ENCODE measurements at places on chromosomes 11 and 22.

DNA sequence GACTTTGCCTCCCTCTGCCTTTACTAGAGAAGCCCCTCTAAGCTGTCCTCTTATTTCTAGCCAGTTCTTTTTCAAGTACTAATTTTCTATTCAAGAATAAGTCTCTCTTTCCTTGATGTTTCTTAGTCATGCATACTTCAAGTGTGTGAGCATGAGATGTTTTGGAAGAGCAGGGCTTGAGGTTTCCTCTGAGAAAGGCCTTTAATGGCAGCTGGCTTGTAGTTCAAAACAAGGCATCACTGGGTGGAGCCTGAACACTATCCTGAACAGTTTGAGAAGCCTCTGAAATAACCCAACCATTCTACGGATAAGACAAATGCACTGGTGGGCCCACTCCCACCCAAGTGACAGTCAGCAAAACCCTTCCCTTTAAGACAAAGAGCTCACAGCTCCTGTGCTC lies 37.6 kb downstream of the CLDN25 start:
- DNase-seq: peak; percentile 11

DNA sequence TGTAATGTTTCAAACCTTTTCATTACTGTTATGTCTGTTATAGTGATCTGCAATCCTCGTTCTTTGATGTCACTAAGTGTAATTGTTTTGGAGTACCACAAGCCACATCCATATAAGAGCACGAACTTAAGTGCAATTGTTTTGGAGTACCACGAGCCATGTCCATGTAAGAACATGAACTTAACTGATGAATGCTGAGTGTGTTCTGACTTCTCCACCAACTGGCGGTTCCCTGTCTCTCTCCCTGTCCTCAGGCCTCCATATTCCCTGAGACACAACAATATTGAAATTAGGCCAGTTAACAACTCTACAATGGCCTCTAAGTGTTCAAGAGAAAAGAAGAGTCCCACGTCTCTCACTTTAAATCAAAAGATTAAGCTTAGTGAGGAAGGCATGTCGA lies 23.5 kb downstream of the TESMIN start:
- no peak for DNase-seq

DNA sequence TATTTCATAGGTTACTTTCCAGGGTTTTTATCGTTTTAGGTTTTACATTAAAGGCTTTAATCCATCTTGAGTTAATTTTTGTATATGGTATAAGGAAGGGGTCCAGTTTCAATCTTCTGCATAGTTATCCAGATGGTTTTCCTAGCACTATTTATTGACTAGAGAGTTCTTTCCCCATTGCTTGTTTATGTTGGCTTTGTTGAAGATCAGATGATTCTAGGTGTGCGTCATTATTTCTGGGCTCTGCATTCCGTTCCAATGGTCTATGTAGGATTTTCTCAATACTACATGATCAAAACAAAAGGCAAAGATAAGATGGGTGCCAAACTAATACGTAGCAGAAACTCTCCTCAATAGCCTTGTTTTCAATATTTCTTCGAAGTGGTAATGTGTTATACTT lies 14.3 kb upstream of the RIC3 start:
- DNase-seq: no peak

DNA sequence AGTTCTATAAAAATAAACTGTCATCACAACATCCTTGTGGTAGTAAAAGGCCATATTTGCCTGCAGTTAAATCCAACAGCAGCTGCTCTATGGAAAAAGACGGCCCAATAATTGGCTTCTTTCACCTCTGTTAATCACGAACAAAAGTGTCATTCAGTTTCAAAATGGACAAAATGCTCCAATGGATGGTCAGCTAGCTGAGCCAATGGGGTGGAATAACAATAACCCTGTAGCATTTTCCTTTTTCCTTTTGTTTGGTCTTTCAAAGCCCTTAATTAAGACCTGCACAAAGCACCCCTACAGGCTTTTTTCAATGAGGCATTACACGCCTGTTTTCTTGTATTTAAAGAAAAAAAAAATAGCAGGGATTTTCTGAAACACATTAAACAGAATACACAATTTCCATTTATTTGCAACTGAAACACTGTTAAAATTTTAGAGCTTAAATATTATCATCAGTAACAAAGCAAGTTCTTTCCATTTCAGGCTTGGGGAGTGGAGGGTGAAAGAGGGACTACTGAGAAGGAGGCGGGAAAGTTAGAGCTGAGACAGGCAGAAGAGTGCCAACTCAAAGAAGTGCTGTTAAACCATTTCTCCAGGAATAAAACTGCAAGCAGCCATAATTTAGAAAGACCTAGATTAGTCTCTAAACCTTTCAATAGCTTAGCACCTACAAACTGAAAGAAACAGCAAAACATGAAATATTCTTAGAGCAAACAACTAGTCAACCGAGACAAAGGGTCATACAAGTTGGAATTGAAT lies 28.7 kb downstream of the LGR4 start:
- no peak for DNase-seq

GRCh38 chr11:92739041-92739440 lies 230.4 kb upstream of the MTNR1B start:
- DNase-seq: peak; percentile 77

DNA sequence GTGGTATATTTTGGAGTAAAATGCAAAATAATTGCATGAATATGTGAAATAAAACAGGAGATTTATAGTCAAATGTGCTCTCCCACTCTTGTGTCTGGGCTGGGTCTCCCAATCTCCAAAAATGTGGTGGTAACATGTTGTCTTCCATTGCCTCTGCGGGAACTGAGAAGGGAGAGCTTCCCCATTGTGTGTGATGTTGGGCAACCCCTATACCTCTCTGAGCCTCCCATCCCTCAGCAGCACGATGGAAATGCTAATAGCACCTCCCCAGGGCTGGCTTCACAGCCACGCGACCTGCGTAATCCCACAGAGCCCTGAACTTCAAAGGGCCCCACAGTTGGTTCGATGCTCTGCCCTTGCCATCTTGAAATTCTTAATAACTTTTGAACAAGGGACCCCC lies 72.0 kb downstream of the TP53I11 start:
- DNase-seq: no peak

GRCh38 chr11:63985812-63986155 lies 454 bp upstream of the OTUB1 start:
- no peak for DNase-seq

GRCh38 chr11:87440076-87440770 lies 402.5 kb downstream of the TMEM135 start:
- DNase-seq: peak; percentile 78

- DNase-seq: no peak
Measured at GRCh38 chr11:103651341-103651998, 385.0 kb upstream of the DDI1 start.

GRCh38 chr11:70352100-70352499 lies 46.2 kb upstream of the CTTN start:
- DNase-seq: no peak

DNA sequence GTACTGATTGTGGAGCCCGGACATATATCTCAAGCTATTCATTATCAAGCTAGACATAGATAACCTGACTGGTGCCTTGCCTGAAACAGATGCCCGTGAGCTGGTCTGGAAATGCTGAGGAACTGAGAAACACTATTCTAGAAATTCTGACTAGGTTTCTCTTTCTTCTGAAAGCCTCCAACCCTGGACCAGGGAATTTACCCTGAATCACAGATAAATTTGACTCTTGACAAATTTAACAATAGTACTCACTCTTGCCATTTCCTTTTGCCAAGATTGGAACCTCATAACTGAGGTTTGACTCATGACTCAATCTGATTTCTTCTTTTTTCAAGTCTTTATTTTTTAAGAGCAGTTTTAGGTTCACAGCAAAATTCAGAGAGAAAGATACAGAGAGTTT lies 189.6 kb upstream of the SYN3 start:
- no peak for DNase-seq

DNA sequence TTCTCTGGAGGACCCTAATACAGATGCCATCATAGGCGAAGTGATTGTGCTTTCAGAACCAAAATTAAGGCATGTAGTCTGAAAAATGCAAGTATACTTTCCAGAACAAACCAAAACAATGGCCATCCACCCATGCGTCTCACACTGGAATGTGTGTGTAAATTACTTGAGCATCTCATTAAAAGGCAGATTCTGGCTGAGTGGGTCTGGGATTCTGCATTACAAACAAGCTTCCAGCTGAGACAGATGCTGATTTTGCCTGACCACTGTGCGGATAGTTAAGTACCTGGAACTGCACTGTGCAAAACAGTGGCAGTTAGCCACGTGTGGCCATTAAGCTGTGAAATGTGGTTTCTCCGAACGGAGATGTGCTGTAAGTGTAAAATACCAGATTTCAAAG lies 26.2 kb downstream of the RRP7A start:
- no peak for DNase-seq

DNA sequence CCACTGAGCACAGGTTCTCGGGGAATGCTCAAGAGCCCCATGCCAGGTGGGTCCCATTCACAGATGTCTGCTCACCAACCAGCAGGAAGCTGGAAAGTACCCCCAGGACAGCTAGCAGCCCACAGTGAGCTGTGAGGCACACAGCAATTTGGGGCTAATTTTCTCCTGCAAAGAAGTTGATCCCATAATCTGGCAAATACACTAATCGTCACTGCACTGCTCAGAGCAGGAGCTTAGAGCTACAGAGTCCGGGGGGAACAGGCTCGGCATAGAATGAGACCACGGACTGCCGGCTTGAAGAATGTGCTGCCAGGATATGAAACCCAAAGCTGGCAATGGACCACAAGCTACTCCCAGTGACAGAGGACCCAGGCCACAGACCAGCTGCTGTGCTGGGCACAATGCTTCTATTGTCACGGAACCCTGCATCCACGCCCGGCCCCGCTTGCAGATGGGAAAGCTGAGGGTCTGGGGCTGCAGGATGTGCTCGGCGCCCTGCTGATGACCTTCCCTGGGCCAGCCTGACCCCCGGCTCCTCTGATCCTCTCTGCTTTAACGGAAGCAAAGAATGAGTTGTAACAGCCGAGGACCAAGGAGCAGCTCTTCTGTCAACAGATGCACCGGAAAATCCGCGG lies 239.7 kb downstream of the CTTN start:
- DNase-seq: no peak

DNA sequence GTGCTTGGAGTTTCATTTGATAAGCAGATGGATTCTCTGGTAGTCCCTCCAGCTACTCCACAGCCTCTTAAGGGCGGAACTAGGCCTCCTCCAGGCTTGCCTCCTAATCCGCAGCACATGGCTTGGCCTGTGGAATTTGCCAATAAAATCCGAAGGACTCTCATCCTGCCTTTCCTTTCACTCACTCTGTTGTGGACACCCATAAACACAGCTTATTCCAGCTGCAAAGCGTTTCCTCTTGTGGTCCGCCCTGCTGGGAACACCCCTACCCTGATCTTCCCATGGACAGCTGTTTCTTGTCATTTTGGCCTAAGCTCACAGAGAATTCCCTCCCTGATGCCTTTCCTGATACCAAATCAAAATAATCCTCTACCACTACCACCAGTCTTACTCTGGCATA lies 546.2 kb downstream of the NTM start:
- DNase-seq: peak; percentile 39

DNA sequence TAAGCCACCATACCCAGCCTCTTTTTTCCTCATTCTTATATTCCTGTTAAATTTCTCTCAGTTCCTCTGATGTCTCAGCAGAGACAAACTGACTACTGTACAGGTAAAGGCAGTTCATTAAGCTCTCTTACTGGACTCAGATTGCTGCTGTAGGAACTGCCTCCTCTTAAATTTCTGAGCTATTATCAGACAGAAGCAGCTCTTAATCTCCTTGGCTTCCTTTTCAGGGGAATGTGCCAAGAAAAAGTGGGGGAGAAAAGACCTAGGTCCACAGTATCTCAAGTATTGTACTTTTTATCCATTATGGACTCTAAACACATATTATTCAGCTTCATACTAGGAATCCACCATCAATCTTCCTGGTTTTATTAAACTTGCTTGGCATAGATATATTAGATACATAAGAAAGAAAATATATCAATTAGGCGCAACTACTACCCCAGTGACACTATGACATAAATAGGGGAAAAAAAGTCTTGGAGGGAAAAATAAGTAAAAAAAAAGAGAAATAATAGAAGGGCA lies 26.1 kb downstream of the MRTFA start:
- no peak for DNase-seq

- DNase-seq: no peak
Measured at GRCh38 chr11:65646958-65647701, 9.2 kb downstream of the SIPA1 start.

DNA sequence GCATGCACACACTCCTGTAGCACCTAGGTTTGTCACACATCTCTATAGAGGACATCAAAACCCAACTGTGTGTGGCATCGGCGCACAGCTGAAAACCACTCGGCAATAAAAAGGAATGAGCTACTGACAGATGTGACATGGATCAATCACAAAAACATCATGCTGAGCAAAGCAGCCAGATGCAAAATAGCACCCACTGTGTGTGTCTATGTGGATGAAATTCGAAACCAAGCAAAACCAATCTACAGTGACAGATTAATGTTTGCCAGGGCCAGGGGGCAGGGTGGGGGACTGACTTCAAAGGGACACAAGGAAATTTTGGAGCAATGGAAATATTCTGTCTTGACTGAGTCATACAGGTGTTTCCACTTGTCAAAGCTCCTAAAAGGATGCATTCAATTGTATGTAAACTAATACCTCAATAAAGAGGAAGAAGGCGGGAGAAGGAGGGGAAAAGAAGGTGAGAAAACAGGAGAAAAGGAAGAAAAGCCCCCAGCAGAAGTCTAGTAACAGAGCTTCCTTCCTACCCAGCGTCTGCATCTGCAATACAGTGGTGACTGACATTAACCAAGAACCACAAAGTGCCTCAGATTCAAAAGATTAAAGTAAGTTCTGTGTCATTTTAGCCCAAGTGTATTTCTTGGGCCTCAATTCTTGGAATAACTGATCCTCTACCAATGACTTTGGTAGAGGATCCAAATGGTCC lies 49.8 kb downstream of the PACSIN2 start:
- DNase-seq: peak; percentile 49

DNA sequence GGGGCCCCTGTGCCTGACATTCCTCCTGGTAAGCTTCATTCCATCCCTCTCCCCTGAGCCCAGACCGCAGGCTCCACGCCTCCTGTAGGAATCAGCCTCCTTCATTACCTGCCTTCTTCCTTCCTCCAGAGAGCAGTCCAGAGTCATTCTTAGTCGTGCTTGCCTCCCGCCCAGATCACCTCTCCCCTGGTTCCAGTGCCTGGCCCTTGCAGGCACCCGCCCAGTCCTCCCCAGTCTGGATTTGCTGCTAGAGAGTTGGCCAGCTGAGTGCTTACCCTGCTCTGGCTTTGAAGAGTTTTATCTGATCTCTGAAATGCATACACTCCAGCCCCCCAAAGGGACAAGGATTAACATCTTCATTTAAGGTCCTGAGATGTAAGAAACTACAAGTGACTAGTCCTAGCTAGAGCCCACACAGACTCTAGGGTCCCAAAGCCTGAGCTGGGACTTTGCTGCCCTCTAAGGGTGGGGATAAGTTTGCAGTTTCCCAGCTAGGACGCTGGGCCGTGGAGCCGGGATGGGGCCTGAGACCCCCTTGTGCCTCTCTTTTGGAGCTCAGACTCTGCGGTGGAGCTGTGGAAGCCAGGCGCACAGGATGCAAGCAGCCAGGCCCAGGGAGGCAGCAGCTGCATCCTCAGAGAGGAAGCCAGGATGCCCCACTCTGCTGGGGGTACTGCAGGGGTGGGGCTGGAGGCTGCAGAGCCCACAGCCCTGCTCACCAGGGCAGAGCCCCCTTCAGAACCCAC lies 1.6 kb downstream of the NR1H3 start:
- peak; percentile 31 for DNase-seq

Data from AG10803 (cell line).